Esophagus mucosa (tissue), 1 donor: ENCODE measurements at places on chromosomes 2 and 18. TPM values are rescaled to one million over a fixed set of nuclear protein-coding genes. Genes with fewer than 3 reads are reported as not detected.

Gene MIB1
- 23.8 TPM for total RNA-seq

Gene METTL21A
- 4.9 TPM for total RNA-seq

DNA sequence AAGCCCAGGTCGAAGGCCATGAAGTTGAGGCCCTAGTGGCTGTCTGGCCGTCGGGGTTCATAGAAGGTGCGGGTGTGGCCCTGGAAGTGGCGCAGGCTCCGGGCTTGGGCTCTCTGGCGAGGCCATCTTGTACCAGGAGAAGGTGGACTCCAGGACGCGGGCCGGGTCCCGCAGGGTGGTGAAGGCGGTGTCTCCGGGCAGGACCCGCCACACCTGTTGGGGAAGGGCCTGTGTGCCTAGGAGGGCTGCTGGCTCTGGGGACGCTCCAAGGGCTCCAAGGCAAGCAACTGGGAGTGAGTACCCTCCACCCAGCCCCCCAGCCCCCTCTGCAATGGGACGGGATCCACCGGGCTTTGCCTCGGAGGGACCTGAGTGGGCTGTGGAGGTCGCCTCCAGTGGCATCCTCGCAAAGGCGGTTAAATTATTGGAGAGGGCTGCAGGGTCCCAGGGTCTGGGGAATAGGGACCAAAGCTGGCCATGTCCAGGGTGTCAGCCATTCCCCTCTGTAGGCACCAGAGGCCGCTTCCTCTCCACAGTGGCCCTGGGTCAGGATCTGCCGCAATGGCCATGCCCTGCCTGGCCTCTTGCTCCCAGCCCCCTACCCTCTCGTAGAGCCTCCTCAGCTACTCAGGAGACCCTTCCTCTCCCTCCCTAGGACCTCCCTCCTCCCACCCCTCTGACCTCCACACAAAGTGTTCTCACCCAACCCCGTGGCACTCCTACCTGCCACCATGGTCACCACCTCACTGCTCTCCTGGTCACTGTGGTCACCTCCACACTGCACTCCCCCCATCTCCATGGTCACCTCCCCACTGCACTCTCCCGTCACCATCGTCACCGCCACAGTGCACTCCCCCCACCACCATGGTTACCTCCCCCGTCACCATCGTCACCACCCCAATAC is 10.3 kb downstream of the AQP12A start:
- ATAC-seq, result no peak

- ATAC-seq, result no peak
Observed at GRCh38 chr18:56919190-56919589, 227.7 kb upstream of the BOD1L2 start.

- no peak for ATAC-seq
Observed at GRCh38 chr18:79766308-79766707, 31.4 kb upstream of the KCNG2 start.

- no peak for ATAC-seq
Observed at GRCh38 chr2:28926847-28927246, 32.4 kb downstream of the WDR43 start.

DNA sequence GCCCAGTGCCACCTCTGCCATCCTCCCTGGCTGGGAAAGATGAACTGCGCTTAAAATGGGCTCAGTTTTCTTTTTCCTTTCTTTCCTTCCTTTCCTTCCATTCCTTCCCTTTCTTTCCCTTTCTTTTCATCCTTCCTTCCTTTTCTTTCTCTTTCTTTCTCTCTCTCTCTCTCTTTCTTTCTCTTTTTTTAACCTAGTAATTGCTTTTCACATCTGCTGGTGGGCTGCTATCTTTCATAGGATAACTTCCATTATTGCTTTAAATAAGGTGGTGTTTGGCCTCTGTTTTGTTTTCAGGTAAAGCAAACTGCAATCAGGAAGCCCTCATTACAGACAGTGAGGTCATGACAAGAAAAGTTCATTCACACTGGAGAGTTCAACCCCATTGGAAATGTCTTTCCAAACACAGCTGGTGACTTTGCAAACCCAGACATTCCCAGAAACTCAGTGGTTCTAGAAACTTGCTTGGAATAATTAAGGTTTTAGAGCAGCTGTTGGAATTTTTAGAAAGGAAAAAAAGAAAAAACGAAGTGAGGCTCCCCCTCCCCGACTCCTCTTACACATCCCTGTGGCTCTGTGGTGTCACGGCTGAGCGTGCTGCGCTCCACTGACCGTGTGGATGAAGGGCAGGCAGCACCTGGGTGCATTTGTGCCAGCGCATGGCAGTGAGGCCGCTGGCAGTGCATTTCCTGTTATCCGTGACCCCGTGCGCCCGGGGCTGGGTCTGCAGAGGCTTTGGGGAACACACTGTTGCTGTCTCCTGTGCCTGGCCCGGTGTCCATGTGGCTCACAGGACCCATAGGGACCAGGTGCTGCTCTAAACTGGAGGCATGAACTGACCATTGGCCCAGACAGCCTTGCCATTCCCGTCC is 76.9 kb downstream of the MBP start:
- peak; percentile 10 for ATAC-seq

DNA sequence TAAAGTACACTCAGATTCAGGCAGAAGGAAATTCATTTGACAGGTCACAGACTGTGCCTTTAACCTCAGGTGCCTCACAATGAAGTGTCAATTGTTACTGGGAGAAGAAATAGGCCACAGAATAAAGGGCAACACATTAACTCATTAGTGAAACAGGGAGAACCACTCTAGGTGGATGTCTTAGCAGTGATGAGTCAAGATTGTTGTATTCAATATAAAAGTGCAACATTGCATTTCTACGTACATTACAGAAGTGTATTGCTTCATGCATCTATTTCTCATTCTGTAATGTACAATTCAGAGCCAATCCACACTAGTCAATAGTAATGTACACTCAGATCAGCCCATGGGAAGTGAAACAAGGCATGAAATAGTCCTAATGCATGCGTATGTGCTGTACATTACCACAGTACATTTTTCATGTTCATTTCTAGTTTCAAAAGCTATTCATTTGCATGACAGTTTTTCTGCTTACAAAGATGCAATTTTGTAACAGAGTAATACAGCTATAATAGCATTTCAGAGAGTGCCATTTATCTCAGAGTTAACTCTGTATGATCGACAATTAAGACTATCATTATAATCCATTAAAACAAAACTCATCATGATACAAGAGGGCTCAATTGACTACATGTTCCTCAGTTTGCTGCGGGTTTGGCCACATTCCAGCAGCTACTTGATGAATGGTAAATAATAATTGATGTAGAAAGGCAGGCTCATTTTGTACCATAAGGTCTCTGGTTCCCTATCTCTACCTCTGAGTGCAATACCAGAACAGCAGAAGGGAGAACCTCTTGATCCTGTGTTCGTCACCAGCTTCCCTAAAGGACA is 12.2 kb upstream of the ARL5A start:
- ATAC-seq, result peak; percentile 98

DNA sequence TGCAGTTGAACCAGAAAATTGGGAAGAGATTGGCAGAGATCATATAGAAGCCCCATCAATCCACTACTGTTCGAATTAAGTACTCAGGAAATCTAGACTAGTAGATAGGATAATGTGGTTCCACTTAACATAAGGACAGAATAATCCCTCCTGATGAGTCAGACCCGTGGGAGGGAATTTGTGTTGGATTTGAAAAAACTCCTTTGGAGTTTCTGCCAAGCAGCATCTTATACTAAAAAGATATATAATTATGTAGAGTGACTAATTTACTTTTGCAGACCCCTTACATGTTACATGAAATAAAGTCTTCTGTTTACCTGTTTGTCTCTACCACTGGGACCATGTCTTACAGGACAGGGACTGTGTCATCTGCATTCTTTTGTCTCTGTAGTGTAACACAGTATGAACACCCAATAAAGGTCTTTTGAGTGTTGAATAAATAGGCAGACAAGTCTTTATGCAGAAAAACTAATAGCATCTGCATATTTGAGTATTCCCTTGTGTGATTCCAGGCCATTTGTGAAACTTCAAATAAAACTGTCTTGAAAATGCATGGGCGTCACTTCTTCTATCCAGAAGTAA is 122.6 kb upstream of the DNAJC10 start:
- ATAC-seq, result peak; percentile 42

DNA sequence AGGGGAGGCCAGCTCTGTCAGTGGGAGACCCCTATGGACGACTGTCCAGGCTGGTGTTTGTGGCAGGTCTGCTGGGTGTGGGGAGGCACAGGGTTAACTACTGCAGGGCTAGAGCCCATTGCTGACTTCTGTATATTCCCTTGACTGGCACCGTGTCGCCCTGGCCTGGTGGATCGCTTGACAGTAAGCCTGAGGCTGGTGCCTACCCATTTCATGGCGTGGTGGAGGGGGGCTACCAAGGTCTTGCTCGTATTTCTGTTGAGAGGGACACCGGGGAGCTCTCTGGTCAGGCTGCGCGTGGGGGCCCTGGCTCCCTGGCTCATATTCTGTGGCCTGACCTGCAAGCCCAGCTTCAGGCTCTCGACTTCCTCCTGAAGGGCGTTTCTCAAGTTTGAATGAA is 119.7 kb downstream of the ACOXL start:
- ATAC-seq, result no peak

GRCh38 chr2:64837116-64837731 is 152.0 kb upstream of the SLC1A4 start:
- ATAC-seq, result peak; percentile 73

DNA sequence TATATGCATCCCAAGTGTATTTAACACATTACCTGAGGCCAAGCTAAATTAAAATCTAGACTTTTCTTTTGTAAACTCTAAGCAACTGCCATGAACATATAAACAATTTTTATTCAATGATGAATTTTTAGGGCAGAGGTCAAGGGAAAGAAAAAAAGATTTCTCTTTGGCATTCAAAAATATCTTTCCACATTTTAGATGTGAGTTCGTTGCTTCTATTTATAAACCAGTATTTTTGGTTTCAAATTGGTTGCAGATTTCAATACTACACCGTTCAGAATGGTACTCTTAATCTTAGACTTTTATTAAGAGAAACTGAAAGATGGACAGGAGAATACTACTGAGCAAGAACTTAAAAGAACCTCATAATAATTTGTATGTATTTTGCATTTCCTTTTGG is 293.6 kb upstream of the CCDC68 start:
- no peak for ATAC-seq
